Memory B cell (primary cell): ENCODE measurements at places on chromosomes 5 and 9.

- DNase-seq, result no peak
Observed at GRCh38 chr9:71648453-71648852, 119.9 kb downstream of the CEMIP2 start.

- no peak for DNase-seq
Observed at GRCh38 chr5:3194684-3195083, 400.9 kb upstream of the IRX1 start.

DNA sequence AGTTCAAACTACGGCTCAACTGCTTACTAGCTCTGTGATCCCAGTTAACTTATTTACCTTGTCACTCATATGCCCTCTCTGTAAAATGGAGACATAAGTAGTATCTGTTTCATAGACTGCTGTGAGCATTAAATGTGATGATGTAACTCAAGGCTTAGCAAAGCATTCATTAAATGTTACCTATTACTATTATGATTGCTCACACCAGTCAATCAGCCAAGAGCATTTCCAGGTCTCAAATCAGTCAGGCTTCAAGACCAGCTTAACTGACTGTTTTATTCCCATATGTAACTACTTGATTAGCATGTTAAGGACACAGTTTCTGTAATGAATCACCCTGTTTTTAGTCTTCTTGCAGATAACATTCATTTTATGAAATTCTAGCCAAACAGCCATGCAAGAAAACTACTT is 413.3 kb downstream of the MLLT3 start:
- no peak for DNase-seq

DNA sequence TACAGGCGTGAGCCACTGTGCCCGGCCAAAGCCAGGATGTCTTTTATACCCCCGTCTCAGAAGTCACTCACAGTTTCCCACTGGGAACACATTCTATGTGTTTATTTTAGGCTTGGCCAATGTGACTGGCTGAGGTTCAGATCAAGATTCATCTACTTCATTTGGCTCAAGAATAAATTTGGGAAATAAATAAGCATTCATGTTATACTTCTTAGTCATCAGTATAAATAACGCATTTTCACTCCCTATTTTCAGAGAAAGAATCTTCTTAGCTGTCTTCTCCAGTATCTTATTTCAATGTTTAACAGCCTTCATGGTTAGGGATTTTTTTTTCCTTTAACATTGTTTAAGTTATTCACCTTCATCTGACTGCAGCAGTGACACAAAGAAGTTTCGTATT is 11.8 kb downstream of the S100Z start:
- no peak for DNase-seq

GRCh38 chr5:1442222-1443145 is 2.8 kb downstream of the SLC6A3 start:
- no peak for DNase-seq

DNA sequence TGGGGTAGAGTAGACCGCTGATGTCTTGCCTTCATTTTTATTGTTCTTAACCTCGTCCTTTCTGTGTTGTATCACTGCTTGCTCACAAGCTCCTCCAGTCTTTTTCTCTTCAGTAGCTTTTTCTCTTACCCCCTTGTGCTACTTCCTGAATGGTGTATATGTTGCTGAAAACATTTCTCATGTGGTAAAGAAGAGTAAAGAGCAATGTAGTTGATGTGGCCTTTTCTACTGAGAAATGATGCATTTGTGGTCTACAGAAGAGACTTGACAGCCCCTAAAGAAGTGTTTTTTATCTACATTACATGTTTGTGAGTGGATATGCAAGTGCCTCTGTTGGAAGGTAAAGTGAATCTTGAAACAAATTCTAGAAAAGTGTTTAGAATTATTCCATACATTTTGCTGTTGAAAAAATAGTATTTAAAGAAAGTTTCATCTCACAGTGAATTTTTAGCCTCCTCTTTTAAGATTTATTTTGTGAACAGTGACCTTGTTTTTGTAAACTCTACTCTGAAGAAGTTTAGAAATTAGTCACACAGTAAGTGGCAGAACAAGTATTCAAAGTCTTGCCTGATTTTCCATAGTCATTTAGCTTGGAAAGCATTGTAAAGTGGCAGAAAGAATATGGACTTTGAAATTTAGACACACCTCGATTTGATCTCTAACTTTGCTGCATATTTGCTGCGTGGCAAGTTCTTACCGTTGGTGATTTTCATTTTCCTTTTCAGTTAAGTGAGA is 17.4 kb downstream of the CDC42SE2 start:
- DNase-seq, result no peak

DNA sequence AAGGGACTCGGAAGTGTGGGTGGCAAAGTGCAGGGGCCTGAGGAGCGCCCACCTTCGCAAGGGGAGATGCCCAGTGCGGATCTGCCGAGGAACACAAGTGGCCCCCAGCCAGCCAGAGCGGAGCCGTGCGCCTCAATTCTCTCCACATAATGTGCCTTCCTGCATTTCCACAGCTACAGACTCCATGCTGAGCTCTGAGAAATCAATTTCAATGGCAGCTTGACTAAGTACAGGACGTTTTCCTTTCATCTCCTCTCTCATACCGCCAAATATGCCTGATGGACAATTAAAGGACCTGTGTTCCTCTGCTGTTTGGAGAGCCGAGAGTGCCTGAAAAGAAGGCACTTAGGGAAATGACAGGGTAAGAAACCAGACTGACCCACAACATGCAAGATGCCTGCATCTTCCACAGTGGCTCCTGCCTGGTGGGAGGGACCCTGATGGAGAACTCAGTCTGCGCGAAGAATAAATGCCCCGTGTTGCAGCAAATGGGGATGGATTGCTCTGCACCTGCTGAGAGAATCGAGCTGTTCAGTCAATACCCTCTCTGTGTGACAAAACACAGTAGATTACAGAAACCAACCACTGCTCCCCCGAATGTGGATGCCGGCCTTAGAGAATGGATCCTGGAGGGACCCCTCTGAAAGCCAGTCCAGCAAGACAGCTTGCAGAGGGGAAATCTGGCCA is 38.6 kb upstream of the OLFM1 start:
- DNase-seq, result no peak

DNA sequence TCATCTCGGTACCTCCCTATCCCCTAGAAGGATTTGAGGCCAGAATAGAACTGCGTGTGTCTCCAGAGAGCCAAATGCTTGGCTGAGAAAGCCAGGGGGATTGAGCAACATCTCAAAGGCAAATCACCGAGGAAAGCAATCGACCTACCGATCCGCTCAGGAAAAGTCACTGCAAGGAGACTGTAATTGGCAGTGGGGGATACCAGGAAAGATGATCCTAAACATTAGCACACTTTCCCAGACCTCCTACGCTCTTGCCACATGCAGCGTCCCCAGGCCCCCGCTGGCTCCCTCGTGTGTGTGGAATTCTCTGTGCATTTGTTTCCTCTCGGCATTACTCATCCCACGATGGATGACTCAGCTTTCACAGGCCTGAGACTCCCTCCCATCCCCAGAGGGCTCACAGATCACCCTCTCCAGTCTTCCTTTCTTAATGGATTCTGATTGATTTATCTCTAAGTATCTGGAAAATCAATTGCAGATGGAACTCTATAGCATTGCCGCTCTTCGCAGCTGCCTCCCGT is 82.2 kb upstream of the ICE1 start:
- DNase-seq, result no peak

DNA sequence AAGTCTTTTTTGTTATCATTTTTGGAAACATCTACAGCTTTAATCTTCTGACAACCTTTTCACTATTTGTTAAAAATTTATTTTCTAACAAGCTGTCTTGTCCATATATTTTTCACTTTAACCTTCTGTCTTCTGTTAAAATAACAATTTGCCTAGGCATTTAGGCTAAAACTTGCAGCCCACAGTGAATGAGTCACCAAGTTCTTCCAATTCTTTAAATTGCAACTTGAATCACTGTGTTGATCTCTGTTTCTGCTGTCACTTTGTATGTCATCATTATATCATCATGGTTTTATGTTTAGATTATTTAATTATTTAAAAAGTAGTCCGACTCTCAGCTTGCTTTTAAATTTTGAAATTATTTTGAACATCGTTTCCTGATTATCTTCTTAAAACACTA is 473.8 kb upstream of the PTPRD start:
- no peak for DNase-seq

DNA sequence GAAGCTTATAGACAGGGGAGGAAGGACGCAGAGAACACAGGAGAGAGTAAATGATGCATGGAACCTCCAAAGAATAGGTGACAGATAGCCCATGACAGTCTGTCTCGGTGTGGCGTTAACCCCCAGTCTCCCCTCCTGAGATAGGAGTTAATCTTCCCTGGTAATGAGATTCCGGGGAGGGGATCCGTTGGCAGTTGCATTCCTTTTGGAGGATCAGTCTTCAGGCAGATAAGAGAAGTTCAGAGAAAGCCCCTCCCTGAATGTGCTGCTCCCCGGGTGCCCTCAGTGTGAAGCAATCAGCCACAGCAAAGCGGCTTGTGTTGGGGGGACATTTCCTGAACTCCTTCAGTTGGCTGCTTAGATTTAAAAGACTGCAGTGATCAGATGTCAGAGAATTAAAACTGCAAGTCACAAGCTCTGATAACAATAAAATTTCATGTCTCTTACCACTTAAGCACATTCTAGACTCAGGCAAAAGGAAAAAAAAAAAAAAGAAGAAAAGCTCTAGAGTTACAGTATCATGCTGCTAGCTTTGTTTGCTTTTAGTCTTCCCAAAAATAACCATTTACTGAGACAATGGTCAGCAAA is 121.1 kb downstream of the EGFLAM start:
- no peak for DNase-seq

GRCh38 chr5:97820138-97820537 is 637.1 kb upstream of the RIOK2 start:
- no peak for DNase-seq

DNA sequence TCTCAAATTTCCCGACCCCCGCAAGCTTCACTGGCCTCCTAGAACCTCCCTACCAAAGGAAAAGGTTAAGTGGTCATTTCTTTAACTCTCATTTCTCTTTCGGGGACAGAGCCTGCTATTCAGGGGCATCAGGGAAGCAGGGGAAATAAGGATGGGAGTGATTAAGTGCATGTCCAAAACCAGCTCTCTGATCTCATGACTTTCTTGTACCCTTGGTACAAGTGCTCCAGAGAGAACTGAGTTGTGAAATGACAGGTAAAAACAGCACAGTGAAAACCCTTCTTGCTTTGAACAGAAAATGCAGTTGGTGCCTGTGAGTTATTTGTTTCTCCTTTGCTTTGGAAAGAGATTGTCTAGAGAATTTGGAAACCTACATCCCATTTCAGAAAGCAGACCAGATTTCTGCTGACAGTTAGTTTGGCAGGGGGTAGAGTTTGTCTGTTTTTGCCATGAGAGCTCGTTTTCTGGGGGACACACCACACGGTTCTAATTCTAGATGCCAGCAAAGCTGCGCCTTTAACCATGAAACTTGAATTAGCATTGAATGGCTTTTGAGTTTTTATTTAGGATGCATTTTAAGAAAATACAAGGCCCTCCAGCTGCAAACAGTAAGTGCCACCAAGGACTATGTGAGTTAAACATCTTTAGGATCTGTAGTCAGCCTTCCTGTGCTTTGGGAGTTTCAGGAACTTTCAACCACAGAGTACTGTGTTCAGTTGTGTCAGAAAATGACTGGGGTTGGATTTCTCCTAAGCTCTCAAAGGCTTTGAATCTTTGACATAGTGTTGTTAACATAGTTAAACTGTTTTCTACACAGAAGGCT is 161.7 kb upstream of the LHFPL2 start:
- DNase-seq, result no peak

DNA sequence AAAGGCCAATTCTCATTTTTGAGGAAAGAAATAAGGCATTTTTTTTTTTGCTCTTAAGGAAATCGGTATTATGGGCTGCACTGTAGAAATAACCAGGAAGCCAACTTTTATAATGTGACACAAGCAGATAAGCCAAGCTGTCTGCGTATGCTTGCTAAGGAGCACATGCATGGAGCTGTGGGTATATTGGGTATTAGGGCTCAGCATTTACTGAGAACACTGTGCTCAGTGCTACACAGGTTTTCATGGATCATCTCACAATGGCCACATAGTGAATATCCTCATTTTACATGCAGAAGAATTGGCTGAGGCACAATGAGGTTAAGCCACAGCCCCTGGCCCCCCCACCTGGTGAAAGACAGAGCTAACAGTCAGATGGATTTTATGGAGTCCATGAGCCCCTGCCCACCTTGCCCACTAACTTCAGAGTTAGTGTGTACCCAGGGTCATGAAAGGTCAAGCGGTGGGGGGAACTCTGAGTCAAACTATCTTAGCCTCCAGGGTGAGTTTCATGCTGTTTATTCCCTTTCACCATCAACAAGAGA is 204.8 kb downstream of the SPATA31A6 start:
- no peak for DNase-seq

GRCh38 chr5:67842806-67843205 is 372.8 kb upstream of the PIK3R1 start:
- no peak for DNase-seq

DNA sequence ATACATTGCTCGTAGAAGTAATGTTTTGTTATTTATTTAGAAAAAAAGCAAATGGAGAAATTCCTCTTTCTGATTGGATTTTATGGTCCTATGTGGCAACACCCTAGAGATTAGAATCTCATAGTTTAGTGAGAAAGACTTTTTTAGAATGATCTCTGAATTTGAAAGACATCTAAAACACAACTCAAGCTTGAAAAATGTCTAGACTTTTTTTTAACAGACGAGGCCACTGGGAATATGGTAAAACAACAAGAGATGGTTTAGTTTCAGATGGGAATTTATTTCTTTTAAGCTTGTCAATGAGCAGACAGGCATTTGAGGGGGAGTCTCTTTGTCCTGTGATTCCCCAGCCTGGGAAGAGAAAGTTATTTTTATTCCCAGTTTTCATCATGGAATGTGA is 122.1 kb downstream of the NTRK2 start:
- no peak for DNase-seq

DNA sequence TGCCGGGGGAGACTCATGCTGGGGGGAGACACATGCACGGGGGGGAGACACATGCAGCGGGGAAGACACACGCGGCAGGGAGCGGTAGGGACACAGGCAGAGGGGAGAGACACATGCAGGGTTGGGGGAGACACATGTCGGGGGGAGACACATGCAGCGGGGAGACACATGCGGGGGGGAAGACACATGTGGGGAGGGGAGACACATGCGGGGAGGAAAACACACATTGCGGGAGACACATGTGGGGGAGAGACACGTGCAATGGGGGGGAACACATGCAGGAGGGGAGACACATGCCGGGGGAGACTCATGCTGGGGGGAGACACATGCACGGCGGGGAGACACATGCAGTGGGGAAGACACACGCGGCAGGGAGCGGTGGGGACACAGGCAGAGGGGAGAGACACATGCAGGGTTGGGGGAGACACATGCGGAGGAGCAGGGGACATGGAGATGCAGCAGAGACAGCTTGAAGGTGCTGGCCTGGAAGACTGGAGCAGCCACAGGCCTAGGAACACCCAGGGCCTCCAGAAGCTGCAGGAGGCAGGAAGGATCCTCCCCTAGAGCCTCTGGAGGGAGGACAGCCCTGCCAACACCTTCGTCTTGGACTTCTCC is 20.3 kb upstream of the OLFM1 start:
- DNase-seq, result no peak

- DNase-seq, result no peak
Observed at GRCh38 chr9:7363777-7364477, 435.7 kb downstream of the DMAC1 start.

- no peak for DNase-seq
Observed at GRCh38 chr5:61286446-61287132, 45.5 kb upstream of the ZSWIM6 start.
